ENCODE measurements at places on chromosomes 4 and X.

DNA sequence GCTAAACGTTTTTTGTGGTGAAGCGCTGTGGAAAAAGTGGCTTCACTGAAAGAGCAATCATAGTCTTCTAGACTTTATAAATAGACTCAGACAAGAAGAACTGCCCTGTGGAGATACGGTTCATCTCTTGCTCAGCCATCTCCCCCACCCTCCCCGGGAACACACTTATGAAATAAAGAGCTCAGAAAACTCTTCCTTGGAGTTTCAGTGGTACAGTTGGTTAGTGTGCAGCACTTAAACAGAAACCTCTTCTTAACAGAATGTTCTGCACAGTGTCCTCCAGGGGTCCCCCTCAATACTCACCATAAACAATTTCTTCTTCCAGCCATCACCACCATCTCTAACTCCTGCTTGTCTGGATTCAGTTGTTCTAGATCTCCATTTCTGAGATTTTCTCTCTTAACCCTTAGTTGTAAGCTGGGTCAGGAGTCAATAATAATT lies 313.0 kb downstream of the ARHGAP10 start:
- DNase-seq, result no peak

- DNase-seq, result no peak
Observed at GRCh38 chrX:116694046-116694445, 231.3 kb upstream of the CT83 start.

DNA sequence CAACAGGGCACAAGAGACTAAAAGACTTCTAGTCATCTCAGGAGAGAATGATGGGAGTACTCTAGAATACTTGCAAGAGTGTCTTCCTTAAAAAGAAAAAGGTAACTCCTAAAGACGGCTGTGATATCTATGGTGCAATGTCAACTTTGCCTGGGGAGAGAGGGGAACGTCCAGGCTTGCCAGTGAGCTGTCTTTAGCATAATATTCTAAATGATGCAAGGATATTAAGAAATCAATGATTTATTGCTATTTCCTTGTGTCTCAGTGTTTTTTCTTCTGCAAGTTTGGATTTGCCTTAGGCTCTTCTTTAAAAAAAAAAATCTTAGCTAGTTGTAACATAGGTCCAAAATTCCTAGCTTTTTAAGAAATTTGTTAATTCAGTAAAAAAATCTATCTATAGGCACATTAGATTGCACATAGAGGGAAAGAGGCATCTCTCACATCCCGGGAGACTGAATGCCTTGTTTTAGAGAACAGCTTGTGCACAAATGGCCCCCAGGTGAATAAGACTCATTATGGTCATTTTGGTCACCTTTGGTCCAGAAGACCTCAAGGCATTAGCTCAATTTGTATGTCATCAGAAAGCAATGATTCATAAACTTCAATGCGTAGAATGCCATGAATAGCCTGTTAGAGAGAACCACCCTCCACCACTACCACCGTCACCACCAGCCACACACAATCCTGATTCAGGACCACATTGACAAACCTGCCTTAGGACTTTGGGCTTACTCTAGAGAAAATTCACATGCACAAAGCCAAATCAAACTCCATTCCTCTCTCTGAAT lies 104.1 kb downstream of the PALLD start:
- no peak for DNase-seq

- DNase-seq, result no peak
Observed at GRCh38 chrX:38260231-38260630, 39.6 kb upstream of the SRPX start.

DNA sequence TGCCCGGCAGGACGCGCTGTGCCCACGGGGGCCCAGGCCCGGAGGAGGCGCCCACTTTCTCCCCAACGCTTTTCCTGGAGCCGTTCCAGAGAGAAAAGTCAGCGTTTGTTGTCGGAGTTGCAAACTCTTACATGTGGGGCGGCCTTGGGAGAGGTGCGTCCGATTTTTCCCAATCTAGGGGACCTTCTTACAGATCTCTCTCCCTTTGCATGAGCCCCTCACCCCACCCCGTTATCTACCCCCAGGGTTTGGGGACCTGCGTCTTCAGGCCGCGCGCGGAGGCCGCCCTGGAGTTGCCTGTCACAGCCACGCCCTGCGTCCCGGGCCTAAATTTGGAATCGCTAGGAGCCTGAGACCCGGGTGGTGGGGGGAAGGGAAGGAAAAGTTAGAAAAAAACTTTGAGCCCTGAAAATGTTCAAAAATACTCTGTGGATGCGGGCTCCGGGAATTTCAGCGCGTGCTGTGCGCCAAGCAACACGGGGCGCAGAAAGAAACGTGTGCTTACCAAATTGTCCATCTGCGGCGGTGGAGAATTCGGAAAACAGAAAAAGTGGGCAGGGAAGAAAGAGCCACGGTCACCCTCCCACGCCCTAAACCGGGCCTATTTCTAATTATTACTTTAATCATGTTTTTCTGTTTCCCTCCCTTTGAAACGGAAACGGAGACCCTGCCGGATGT lies 587 bp downstream of the CD99 start:
- no peak for DNase-seq

DNA sequence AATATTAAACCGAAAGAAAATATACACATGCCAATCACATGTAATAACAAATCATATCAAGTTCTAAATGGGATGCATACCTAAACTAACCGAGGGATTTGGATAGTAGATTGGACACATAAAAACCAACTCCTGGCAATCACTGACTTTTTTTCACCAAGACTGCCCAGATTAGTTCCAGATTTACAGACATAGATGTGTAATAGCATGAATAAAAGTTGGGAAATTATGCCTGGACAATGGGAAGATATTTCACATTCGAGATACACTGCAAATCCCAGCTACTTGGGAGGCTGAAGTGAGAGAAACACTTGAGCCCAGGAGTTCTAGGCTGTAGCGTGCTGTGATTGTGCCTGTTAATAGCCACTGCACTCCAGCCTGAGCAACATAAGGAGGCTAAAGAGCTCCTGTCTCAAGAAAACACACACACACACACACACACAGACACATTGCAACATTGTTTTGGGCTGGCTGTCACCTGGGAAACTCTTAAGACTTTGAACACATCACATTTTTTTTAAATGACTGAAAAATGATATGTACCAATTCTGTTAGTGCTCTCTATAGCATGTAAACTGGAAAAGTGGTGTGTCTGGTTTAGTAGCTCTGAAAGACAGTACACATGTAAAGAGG lies 5.7 kb downstream of the RAB40A start:
- no peak for DNase-seq

DNA sequence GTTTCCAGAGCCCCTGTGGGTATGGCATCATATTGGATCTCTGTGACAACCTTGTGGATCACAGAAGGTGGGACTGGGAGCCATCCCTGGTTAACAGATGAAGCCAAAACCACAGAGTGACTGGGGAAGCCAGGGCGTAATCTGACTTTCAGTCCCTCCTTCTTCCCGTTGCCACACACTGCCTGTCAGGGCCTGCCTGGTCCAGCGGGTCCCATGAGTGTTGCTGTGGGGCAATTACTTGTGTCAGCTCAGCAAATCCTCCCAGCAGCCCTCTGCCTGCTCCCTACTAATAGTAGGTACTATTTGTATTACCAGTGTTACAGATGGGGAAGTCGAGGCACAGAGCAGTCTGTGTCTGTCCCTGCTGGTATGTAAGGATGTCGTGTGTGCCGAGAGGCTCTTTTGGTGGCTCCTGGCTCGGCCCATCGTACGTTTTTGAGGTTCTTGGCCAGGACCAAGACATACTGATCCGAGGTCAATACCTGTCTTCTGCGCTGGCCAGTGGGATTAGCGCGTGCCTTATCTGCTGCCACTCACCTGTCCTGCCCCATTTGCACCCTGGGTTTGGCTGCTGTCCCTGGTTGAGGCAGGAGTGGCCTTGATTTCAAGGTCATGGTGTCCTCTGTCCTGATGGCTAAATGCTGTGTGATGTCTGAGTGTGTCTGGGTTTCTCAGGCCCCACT lies 5.7 kb downstream of the NSG1 start:
- DNase-seq, result no peak
